ENCODE measurements at places on chromosomes 16 and 17. TPM values are rescaled to one million over a fixed set of nuclear protein-coding genes. Genes with fewer than 3 reads are reported as not detected.
A peak's percentile ranks its signal among the peaks of the same experiment; 100 is the strongest.

DNA sequence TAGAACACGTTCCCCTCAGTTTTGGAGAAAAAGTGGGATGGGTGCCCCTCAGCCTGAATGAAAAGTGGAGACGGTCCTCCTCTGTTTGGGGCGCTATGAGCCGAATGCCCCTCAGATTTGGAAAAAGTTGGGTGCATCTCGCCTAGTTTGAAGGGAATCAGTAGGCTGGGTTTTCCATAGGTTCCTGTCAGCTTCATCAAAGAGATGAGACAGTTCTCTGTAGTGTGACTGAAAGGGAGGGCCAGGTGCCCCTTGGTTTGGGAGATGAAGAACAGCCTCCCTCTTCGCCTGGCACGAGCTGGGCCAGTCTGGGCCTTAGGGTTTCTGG is 742 bp upstream of the SLC9A5 start:
- no peaks in the 10 kb centered on the region for H3K36me3 ChIP-seq
- peaks cover 23% of the 10 kb centered on the region for H3K27me3 ChIP-seq
- H3K4me3 ChIP-seq, result peak overlapping the region; percentile 90
- peaks cover 44% of the 10 kb centered on the region for H3K4me1 ChIP-seq
- DNase-seq, result no peak

The OTOA gene
- polyA plus RNA-seq, result not detected

GRCh38 chr16:11060842-11061241 is 116.5 kb downstream of the CLEC16A start:
- H3K4me1 ChIP-seq, result no peaks in the 10 kb centered on the region
- H3K27ac ChIP-seq, result no peak overlapping the region
- H3K36me3 ChIP-seq, result peaks cover 27% of the 10 kb centered on the region

- H3K27ac ChIP-seq, result no peak overlapping the region
- DNase-seq, result no peak
- no peaks in the 10 kb centered on the region for H3K4me1 ChIP-seq
Observed at GRCh38 chr16:54351171-54351570, 64.6 kb upstream of the IRX3 start.

The PITPNM3 gene
- not detected for polyA plus RNA-seq

- no peaks in the 10 kb centered on the region for H3K4me1 ChIP-seq
- no peak overlapping the region for H3K4me3 ChIP-seq
- no peak for DNase-seq
- H3K36me3 ChIP-seq, result no peaks in the 10 kb centered on the region
Observed at GRCh38 chr16:2497116-2497630, 16.6 kb upstream of the ATP6V0C start.

- peaks cover 34% of the 10 kb centered on the region for H3K4me1 ChIP-seq
- DNase-seq, result no peak
- no peaks in the 10 kb centered on the region for H3K27me3 ChIP-seq
- H3K27ac ChIP-seq, result no peak overlapping the region
- H3K4me3 ChIP-seq, result no peak overlapping the region
Observed at GRCh38 chr17:63641692-63642448, 19.7 kb downstream of the MAP3K3 start.

DNA sequence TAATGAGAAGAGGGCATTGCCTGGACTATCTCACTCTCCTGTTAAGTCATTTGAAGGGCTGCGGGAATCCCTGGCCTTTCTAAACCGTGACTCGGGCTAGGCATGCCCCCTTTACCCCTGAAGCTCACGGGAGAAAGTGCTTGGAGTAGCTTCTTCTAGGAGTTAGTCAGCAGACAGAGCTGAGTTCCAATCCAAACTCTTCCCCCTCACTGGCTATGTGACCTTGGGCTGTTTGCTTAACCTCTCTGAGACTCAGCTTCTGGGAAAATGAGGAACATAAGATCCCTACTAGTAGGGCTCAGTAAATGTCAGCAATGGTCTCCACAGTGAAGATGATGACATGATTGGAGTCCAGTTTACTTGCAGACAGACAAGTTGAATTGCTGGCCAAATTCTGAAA is 5.7 kb upstream of the B9D1 start:
- peaks cover 41% of the 10 kb centered on the region for H3K4me1 ChIP-seq
- peaks cover 8% of the 10 kb centered on the region for H3K27me3 ChIP-seq
- no peak overlapping the region for H3K4me3 ChIP-seq

DNA sequence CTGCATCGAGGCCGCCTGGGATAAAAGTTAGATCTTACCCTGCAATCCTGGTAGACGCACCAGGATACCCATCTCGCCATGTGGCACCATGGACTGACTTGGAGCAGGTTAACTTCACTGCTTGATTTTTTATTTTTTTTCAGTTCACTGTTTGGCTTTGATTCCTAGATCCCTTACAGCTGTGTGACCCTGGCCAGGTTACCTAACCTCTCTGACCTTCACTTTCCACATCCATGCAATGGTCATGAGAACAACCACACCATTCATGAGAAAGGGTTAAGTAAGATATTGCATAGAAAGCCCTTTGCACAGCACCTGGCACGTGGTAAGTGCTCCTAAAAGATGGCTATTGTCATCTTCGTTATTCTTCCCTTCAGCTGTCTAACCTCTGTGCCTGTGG is 230.5 kb downstream of the SOX9 start:
- H3K27ac ChIP-seq, result no peak overlapping the region
- H3K4me3 ChIP-seq, result no peak overlapping the region
- H3K36me3 ChIP-seq, result no peaks in the 10 kb centered on the region
- no peaks in the 10 kb centered on the region for H3K4me1 ChIP-seq
- DNase-seq, result no peak

DNA sequence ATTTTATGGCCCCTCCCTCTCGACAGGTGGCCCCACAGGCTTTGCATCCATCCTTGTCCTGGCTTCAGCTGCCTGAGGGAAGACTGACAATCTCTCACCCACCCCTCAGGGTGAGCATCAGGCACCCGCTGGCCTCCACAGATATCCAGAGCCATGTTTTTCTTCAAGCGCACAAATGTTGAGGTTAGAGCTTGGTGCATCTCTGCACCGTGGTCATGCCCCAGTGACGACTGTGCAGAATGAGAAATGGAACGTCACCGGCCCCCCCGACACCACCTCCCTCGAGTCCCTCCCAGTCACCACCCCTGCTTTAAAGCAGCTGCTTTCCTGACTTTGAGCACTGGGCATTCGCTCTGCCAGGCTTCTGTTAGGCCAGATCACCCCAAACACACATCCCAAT is 19.8 kb upstream of the TIMP2 start:
- no peak overlapping the region for H3K27ac ChIP-seq
- DNase-seq, result no peak
- H3K4me3 ChIP-seq, result no peak overlapping the region
- no peaks in the 10 kb centered on the region for H3K36me3 ChIP-seq
- peaks cover 13% of the 10 kb centered on the region for H3K4me1 ChIP-seq

GRCh38 chr17:78716814-78717393 is 65.2 kb downstream of the CYTH1 start:
- DNase-seq, result no peak
- H3K4me1 ChIP-seq, result peaks cover 69% of the 10 kb centered on the region
- H3K4me3 ChIP-seq, result peak overlapping the region; percentile 76
- H3K27me3 ChIP-seq, result no peaks in the 10 kb centered on the region

GRCh38 chr16:67962135-67962534 is 6.3 kb downstream of the SLC12A4 start:
- no peak overlapping the region for H3K27ac ChIP-seq
- DNase-seq, result no peak

The KRTAP9-8 gene
- polyA plus RNA-seq, result not detected

DNA sequence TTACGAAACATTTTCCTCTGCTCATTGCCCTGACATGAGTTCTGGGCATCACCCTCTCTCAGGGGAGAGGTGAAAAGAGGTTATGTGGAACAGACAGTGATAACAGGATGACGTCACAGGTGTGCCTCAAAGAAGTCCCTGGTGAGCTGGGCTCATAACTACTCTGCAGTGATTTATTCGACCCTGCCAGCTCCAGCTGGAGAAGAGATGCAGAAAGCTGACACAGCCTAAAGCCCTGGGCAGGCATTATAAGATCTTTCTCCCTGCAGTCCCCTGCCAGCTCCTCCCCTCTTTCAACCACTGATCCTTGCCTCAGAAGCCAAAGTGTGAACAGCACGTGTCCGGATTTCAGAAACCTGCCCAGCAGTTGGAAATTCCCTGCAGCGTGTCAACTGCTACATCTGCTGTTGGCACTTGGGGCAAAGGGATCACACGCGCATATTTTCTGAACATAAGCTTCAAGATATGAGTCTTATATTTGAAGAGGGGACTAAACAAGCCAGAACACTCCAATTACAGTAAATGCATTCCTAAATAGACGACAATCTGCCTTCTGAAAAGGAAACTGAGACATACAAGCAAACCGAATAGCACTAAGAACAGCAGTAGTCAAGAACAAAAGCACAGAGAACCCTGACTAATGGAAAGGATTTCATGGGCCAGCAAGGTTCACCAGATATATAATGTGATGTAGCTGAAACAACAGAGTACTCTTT is 80.5 kb downstream of the SMG6 start:
- DNase-seq, result no peak
- H3K4me3 ChIP-seq, result no peak overlapping the region
- H3K27me3 ChIP-seq, result no peaks in the 10 kb centered on the region
- H3K4me1 ChIP-seq, result peaks cover 22% of the 10 kb centered on the region
- peaks cover 5% of the 10 kb centered on the region for H3K36me3 ChIP-seq

The KRT33B gene
- not detected for polyA plus RNA-seq

DNA sequence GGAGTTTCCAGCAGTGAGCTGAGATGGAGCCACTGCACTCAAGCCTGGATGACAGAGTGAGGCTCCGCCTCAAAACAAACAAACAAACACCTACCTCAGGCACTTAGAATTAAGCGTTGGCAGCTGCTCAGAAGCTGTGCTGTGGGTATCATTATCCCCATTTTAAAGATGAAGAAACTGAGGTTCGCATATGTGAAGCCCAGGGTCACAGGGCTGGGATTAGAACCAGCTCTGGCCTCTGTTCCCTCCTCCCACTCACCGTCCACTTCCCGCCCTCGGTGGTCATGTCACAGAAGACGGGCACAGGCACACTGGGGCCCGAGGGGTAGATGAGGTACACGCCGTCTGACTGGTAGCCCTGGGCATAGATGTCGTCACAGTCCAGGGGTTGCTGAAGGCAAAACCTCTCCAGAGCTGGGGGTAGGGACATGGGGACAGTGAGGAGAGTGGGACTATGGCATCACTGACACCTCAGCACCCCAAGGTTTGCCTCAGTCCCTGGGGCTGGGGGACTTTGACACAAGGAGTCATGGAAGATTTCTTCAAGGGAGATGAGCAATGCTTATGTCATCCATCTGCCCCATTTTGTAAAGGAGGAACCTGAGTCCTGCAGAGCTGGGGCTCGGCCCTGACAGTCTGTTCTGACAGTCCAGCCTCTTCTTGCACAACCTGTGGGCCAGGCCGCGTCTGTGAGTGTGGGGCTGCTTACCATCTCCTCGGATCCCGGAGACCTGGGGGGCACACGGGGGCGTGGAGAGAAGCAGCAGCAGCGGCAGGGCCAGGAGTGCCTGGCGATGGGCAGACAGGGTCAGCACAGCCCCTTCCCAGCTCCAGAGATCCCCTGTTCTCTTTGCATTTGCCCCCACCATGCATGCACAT is 700 bp downstream of the MFAP4 start:
- H3K4me1 ChIP-seq, result no peaks in the 10 kb centered on the region
- H3K27ac ChIP-seq, result no peak overlapping the region
- H3K4me3 ChIP-seq, result no peak overlapping the region
- H3K27me3 ChIP-seq, result peaks cover 12% of the 10 kb centered on the region

The PTGES3L gene
- not detected for polyA plus RNA-seq

DNA sequence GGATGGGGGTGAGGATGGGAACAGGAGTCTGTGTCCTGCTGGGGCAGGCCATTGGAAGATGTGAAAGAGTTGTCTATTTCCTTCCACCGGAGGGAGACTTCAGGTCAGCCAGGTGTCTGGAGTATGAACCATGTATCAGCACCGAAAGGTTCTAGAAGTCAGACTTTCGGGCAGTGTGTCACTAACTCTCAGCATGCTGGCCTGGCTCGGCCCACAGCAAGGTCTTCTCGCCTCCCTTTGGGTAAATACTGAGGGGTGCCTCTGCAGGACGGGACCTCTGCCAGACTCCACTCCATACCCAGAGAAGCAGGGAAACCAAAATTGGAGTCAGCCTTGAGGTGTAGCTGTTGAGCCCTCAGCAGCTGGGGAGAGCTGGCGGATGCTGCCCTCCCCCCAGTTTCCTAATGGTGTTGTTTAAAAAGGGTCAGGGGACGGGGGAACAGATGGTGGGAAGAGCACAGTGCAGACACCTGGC is 507 bp downstream of the CIITA start:
- peak overlapping the region; percentile 97 for H3K27ac ChIP-seq
- H3K36me3 ChIP-seq, result peaks cover 48% of the 10 kb centered on the region
- H3K4me1 ChIP-seq, result peaks cover 61% of the 10 kb centered on the region
- H3K27me3 ChIP-seq, result no peaks in the 10 kb centered on the region
- no peak for DNase-seq
- peak overlapping the region; percentile 97 for H3K4me3 ChIP-seq

- no peaks in the 10 kb centered on the region for H3K36me3 ChIP-seq
- H3K27me3 ChIP-seq, result no peaks in the 10 kb centered on the region
- H3K4me3 ChIP-seq, result no peak overlapping the region
- peaks cover 6% of the 10 kb centered on the region for H3K4me1 ChIP-seq
- no peak overlapping the region for H3K27ac ChIP-seq
- DNase-seq, result no peak
Observed at GRCh38 chr17:20930081-20930760, 112.6 kb downstream of the USP22 start.

- peaks cover 5% of the 10 kb centered on the region for H3K27me3 ChIP-seq
- no peak for DNase-seq
- H3K27ac ChIP-seq, result no peak overlapping the region
- no peaks in the 10 kb centered on the region for H3K36me3 ChIP-seq
- no peaks in the 10 kb centered on the region for H3K4me1 ChIP-seq
Observed at GRCh38 chr16:27781195-27781524, 231.2 kb downstream of the KATNIP start.

DNA sequence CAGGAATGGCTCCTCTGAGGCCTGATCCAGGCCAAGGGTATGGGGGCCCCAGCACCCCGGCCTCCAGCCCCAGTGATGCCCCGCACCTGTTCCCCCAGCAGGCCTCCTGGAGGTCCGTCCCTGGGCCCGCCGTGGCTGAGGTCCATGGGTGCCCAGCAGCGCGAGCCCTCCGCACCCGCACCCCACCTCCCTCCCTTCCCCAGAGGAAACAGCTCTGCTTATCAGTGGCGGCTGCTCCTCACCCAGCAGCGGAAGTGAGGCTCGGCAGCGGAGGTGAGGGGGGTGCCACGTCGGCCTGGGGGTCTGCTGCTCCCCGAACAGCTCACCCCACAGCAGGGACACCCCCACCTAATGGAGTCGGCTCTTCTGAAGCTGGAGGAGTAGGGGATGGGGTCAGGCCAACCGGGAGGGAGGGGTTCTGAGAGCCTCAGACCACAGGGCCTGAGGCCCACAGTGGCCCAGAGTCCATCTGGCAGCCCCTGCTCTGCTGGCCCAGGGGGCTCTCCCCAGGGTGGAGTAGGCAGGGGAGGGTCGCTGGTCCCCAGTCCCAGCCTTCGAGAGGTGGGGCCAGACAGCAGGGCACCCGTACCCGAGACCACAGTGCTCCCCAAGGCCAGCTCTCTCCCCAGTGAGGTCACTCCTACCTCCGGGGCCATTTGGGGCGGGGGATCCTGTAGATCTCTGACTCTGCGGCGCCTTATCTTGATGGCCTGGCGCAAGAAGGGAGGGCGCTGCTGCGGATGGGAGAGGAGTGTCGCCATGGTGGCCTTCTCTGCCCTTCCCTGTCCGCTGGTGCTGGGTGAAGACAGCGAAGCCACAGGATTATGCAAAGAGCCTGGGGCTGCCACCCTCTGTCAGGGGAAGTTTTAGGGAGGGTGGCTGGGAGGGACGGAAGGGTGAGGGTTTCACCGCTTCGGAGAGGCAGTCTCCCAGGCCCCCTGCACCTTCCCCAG is at the start of gene UNC13D:
Gene UNC13D, minus strand, starts transcription at position 828 of the 953 bp plus-strand sequence. Its CDS starts 67 bp downstream, at position 761.
- peaks cover 27% of the 10 kb centered on the region for H3K4me1 ChIP-seq
- H3K36me3 ChIP-seq, result peaks cover 11% of the 10 kb centered on the region
- DNase-seq, result peak; percentile 60
- peak within 1 kb of the TSS; percentile 95 for H3K4me3 ChIP-seq
- no peaks in the 10 kb centered on the region for H3K27me3 ChIP-seq
